ENCODE measurements at places on chromosomes 16 and 17.

GRCh38 chr17:45759761-45760160 is 24.4 kb upstream of the CRHR1 start:
- no peak for DNase-seq

- no peak for DNase-seq
Observed at GRCh38 chr16:66370786-66371684, 4.5 kb downstream of the CDH5 start.

DNA sequence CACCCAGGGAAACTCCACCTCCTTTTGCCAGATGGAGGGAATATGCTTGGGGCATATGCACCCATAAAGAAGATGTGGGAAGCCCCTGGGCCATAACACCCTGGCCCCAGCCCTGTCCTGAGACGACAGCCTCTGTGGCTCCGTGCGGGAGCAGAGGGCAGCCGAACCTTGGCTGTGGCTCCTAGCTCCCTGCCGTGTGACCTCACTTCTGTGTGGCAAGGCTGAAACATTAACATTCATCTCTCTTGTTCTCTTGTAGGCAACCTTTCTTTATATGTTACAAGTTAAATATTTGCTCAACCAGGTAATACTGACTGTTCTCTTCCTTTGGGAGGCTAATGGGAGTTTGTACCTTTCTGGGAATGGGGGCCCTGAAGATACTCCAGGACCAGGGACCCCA is 17.5 kb downstream of the SLC47A1 start:
- DNase-seq, result no peak

- peak; percentile 71 for DNase-seq
Observed at GRCh38 chr17:12958786-12959185, 59.0 kb downstream of the ELAC2 start.

All from EH (cell line).